ENCODE measurements at places on chromosomes 3 and 15. TPM values are rescaled to one million over a fixed set of nuclear protein-coding genes. Genes with fewer than 3 reads are reported as not detected.
A peak's percentile ranks its signal among the peaks of the same experiment; 100 is the strongest.

The HYKK gene
- 11.1 TPM for polyA plus RNA-seq

The TNFSF10 gene
- 124 TPM for polyA plus RNA-seq

The NECTIN3 gene
- 35.0 TPM for polyA plus RNA-seq

DNA sequence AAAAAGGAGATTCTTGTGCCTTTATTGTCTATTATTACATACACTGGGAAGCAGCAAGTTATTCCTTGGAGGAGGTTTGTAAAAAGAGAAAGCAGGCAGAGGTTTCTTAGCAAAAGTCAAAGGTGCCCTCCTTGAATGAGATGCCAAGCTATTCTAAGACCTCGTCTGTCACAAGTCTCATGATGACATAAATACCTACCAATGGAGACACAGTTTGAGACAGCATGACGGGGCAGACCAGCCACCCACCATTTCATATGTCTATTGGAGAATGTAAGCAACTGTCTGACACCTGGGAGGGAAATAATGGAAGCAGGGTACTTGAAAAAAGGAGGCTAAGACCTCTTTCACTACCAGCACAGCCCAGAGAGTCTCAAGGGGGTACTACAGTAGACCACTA lies 2.2 kb downstream of the RGMA start:
- DNase-seq, result no peak

- DNase-seq, result no peak
Measured at GRCh38 chr3:128933213-128933921, 53.9 kb downstream of the ACAD9 start.

- DNase-seq, result no peak
Measured at GRCh38 chr3:59185591-59186369, 136.0 kb upstream of the CFAP20DC start.

GRCh38 chr3:183260167-183260904 lies 7.3 kb downstream of the B3GNT5 start:
- DNase-seq, result no peak

GRCh38 chr15:57388464-57388863 lies 12.2 kb downstream of the CGNL1 start:
- no peak for DNase-seq

- no peak for DNase-seq
Measured at GRCh38 chr3:197686899-197687298, 49.8 kb downstream of the RUBCN start.

DNA sequence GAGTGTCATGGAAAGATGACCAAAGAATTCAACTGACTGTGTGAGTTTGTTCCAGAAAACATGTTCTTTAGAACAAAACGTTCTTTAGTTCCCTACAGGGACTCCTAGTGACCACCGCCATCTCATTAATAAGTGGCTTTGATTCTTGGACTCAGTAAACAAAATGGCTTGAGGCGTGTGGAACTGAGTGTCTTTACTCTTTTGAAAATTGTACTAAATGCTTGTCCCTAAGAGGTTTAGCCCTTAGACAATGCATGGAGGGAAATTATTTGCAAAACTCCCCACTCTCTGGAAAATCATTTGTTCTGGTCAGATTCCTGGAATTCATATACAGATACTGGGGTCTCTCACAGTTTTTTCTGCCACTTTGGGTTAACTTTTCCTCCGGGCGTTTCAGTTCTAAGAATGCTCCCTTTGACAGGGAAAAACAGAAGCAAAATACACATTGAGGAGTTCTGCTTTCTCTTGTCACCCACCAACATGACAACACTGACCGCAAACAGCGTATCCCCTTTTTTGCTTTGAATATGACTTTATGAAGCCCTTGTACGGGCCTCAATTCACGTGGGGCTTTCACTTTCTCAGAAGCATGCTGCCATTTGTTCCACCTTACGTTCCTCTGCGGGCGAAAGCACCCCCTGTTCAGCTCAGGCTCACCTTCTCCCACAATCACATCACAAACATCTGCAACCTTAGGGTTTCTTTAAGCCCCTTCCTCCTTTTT lies 15.3 kb upstream of the NRROS start:
- DNase-seq, result no peak

DNA sequence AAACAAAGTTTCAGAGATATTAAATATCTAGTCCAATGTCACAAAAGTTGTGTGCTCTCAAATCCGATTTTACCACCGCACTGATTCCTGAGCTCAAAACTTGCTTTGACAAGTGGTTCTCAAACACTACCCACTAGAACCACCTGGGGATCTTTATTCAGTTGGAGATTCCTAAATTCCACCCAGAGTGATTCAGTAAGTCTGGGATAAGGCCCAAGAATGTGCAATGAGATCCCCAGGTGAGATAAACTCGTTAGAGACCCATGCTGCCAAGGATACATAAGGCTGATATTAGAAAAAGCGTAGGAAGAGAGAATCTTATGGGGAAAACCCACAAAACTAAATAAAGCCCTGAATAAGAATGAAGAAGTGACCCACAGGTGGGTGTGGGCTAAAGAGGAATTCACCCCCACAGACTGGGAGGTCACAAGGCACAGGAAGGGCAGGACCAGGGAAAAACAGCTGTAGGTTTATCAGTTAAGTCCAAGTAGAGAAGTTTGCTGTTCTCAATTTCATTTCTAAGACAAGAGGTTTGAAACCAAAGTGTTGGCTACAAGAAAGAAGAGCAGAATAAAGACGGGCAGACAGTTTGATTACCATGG lies 11.5 kb upstream of the RPS17 start:
- DNase-seq, result no peak

GRCh38 chr3:37892927-37893600 lies 31.4 kb downstream of the CTDSPL start:
- no peak for DNase-seq

DNA sequence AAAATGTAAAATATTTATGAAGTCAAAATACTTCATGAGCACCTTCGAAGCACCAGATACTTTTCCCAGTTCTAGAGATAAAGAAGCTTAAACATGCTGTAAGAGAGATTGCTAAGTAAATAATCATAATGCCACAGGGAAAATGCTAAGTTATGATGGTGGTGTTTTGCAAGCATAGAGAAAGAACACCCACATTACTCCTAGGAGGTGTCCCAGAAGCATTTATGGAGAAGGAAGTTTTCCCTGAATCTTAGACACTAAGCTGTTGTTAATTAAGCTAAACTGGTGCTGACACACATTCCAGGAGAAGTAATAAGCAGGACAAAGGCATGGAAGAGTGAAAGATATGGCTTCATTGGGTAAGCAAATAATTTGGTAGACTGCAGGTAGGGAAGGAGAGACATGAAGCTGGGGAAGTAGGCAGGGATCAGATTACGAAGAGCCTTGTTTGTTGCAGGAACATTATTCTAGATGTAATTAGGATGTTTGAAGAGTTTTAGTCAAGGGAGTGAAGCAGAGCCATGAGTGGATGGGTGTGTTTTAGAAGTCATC lies 40.4 kb upstream of the CHMP2B start:
- DNase-seq, result no peak

DNA sequence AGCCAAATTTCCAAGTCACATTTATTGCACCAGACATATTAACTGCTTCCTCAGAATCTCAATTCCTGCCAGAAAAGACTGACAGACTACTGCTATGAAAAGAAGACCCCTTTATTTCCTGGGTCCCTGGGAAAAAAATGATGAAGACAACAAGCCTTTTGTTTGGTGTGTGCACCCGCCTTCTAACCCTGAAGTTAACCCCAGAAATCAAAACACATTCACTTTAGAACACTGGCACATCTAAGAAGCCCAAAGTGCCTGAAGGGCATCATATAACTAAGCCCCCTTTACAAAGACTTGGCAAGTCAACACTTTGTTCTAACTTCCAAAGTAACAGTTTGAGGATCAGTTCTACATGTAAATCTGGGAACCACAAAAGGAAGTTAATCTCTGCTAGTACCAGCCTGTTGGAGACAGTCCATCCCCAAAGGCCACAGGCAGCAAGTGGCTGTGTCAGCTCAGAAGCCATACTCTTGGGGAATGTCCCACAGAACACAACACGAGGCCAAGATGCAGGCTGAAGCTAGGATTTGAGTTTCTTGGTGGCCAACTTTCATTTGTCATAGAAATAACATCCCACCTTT lies 16.3 kb upstream of the ATP1B3 start:
- DNase-seq, result no peak

DNA sequence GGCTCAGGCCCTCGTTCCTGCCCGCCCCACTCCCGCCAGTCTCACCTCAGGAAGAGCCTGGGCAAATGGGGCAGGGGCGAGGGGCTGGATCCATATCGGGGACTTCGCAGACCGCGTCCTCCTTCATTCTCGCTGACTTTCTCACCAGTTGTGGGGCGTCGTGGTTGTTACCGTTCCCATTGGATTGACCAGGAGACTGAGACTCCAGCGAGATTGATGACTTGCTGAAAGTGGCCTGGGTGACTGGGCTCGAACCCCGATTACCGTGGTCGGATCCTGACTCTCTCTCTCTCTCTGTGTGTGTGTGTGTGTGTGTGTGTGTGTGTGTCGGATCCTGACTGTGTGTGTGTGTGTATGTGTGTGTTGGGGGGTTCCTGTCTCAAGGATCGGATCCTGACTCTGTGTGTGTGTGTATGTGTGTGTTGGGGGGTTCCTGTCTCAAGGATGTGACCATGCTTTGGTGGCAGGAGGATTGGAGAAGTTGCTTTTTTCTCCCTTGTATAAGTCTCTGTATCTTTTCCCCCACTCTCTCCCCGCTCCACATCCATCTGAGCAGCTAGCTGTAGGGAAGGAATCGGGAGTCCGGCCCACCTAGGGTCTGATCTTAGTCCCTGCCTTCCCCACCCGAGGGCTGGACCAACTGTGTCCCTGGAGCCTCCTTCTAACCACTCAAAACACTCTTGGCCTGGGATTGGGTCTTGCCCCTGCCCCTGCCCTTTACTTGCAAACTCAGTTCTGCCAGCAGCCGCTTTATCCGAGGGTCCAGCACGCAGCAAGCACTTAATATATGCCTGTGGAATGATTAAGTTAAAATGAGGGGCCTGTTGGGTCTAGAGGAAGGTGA lies 603 bp downstream of the PLEKHO2 start:
- DNase-seq, result no peak

GRCh38 chr3:109480014-109480413 lies 142.7 kb upstream of the DPPA4 start:
- DNase-seq, result no peak

DNA sequence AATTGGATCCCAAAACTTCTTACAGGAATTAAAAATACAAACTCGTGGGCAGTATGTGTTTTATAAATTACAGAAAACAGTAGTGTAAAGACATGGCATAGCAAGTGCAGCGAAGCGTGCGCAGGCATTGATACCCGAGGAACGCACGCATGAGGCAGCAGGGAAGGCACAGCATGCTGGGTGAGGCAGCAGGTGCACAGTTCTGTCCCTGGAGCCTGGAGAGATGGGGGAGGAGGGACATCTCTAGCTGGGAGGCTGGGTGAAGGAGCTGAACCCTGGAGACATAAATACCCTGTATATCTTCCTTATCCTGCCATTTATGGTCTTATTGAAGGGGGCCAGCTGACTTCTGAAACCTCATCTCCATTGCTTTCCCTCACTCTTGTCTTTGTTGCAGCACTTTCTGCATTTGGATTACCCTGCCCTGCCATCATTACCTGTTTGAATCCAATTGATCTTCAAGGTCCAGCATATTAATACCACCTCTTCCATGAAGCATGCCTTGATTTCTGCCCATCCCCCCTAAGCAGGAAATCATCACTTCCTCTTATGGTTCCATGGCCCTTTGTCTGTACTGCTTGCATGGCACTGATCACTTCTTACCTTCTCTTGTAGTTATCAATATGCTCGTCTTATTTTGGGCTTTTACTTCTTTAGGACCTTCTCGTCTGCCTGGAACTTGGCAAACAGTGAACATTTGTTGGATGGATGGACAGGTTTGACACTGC lies 20.5 kb downstream of the LPP start:
- no peak for DNase-seq

DNA sequence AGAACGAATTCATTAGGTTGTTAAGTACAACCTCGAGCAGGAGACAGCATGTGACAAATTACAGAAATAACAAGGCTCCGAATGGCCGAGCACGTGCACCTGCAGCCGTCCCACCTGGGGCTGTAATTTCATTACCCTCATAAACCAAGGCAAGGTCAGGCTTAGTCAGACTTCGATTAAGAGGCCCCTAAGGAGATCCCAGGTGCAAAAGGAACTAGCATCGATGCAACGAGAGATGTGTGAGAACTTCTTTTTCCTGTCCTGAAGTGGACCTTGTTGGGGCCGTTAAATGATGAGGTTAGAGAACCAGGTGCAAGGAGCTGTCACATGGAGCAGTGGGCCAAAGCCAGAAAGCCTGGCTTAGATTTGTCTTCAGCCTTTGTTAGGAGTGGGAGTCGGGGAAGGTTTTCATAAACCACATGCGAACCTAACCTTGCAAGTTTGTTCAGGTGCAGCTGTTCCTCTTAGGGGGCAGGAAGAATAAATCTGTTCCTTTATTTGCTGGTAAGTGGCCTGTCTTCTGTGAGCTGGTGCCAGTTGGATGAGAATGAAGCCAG lies 559.9 kb upstream of the MCTP2 start:
- DNase-seq, result no peak

GRCh38 chr3:147191795-147192385 lies 214.5 kb downstream of the ZIC4 start:
- peak; percentile 9 for DNase-seq

DNA sequence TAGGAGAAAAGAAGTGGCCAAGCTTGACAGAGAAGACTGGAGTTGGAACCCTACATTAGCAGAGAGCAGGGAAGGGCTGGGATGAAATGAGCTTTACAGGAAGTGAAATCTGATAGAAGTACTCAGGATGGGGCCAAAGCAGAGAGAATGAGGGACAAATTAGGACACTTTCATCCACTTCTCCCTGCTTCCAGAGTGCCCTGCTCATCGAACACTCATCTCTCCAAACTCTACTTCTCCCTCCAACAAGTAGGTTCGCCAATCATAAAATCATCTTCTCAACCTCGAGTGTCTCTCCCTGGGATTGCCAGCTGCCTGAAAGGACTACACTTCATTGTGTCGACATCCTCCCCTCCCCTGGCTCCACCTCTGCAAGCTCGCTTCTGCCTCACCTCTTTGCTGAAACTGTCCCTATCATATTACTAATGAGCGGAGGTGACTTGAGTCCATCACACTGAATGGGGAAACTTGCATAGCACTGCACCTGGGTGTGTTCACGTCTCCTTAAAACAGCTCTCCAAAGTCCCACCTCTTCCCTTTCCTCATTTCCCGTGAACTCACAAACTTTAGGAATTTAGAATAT lies 365.8 kb downstream of the FOXP1 start:
- no peak for DNase-seq

DNA sequence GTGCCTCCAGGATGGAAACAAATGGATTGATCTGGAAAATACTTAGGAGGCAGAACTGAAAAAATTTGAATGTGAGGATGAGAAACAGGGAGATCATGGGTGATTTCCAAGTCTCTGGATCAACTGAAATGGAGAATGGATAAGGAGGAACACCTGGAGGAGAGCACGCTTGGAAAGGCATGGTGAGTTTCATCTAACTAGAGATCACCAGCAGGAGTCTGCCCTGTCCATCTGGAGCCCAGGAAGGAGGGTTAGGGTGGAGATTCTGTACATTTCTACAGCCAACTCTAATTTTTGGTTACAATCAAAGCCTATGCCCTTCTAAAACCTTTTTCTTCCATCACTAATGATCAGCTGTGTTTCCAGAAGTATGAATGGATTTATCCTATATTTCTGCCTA lies 995.9 kb upstream of the CFAP20DC start:
- DNase-seq, result no peak

DNA sequence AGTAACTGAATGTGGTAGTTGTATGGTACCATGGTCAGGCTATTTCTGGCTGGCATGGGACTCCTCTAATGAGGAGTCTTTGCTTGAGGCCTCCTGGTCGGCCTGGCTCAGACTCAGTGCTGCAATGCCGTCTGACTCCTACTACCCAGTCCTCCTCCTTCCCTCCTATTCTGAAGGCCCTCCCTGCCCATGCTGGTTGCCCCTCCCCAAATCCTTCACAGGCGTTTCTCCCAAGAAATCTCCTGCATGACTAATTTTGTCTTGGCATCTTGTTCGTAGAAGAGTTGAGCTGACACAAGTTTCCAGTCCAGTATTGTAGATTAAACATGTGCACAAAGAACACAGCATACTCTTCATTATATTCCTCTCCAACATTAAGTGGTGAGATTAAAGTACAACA lies 115.5 kb downstream of the NFKBIZ start:
- no peak for DNase-seq
